ENCODE measurements at places on chromosomes 3 and 15.

DNA sequence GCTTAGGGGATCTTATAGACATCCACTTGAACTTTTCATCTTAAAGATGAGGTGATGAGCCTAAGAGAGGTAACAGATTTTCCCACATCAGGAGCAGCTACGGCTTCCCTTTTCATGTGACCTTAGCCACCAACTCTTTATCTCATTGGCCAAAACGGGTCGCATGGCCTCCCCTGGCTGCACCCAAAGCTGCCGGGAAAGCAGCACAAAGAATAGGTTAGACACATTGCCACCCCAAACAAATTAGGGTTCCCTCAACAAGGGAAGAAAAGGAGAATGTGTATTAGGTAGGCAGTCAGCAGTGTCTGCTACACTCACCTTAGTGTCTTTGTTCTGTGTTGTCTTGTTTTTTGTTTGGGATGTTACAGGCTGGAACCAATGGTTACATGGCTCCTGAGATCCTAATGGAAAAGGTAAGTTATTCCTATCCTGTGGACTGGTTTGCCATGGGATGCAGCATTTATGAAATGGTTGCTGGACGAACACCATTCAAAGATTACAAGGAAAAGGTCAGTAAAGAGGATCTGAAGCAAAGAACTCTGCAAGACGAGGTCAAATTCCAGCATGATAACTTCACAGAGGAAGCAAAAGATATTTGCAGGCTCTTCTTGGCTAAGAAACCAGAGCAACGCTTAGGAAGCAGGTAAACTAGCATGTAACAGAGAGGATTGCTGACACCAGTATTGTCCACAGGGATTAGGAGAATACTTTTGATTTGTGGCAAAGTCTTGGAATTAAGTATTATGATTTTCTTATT is 44.2 kb downstream of the GRK7 start:
- no peak for DNase-seq

- no peak for DNase-seq
These were observed 36.4 kb downstream of the ZDHHC3 start for GRCh38 chr3:44939581-44940036.

DNA sequence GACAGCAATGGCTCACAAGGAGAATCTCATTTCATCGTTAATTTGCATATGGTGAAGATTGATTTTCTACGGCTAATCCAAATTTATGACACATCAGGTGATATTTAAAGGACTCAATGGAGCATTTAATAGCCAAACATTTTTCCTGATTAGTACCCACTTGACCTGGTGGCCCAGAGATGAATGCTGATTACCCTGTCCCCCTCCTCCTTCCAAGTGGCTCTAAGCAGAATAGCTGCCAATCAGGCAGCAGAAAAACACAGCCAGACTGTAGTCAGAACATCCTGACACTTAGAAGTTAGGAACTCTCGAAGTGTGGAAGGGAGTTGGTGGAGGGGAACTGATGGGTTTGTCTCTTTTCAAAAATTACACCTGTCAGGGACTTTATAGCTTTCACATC is 302.5 kb downstream of the ZNF621 start:
- DNase-seq: no peak

DNA sequence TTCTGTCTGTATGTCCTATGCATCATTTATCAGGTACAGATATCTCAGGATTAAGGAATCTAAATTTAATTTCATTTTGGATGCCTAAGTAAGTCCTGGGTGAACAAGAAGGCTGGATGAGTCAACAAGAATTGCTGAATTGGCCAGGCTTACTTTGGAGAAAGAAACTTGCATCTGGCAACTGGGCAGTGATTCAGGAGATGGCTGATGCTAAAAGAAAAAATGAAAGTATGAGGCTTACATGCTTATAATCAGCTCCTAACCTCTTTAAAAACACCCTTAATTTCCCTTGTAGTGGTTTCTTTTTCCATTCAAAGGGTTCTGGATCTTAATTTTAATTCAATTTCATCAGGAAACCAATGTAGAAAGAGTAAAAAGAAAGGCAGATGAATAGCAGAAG is 228.8 kb upstream of the PEX5L start:
- DNase-seq: no peak

DNA sequence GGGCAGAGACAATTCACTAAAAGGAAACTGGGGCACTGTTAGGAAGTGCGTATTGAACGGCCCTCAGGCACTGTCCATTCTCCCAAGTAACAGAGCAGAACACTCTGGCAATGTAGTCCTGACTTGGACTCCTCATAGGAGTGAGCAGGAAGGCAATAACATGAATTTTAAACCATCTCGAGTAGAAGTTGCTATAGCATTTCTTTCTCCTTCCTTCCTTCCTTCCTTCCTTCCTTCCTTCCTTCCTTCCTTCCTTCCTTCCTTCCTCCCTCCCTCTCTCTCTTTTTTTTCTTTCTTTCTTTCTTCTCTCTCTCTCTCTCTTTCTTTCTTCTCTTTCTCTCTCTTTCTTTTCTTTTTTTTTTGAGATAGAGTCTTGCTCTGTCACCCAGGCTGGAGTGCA is 46.4 kb upstream of the TRA2B start:
- DNase-seq: no peak

DNA sequence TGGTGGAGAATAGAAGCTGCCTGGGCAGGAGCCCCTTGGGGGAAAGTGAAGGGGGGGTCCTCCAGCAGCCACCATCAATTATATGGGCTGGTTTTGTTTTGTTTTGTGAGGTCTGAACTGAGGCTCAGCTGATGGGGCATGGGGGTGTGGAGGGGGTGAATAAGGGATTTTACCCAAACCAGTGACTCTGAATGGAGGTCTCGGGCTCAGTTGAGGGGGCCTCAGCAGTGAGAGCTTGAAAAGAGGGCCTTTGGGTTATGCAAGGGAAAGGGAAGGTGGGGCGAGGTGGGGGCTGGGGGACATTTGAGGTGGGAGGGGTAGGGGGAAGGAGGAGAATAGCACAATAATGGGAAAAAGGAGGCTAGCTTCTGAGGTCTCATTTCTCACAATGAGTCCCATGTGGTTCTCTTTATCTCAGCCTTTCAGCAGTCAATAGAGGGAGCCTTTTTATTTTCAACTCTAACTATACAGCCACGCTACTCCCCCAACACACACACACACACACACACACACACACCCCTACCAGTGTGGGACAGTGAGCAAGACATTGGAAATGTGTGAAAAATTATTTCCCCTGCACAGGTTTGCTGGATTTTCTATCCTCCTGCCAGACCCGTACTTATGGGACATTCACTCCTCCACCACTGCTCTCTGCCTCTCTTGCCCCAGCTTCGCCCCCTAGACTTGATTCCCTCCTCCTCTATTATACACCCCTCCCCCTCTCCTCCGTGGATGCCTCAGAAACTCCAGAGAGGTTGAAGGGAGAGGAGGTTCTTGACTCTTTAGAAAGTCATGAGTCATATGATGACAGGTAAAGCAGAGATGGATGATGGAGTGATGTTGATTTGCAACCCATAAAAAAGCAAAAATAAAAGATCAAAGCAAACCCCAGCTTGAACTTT is 96.0 kb downstream of the GTPBP8 start:
- DNase-seq: no peak

DNA sequence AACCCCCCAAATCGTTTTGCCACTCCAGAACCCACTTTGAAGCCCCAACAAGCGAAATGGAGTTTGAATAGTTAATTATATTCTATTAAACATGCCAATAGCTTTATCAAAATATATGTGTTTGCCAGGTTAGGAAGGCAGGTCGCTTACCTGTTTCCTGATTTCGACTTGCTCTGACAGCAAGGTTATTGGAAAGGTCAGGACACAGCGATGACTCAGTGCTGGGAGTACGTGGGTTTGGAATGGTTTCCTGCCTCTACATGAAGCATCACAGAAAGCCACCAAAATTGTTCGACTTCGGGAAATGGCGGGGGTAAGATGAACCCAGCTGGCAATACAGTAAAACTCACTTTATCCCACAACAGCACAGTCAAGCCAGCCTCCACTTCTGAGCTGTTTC is 135.6 kb upstream of the ABI3BP start:
- DNase-seq: no peak

DNA sequence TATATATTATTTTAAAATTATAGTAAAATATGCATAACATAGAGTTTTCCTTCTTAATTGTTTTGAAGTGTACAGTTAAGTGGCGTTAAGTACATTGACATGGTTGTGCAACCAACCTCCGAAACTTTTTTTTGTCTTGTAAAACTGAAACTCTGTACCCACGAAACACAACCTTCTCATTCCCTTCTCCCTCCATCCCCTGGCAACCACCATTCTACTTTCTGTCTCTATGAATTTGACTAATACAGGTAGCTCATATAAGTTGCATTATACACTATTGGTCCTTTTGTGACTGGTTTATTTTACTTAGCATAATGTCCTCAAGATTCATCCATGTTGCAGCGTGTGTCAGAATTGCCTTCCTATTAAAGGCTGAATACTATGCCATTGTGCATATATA is 179.4 kb downstream of the SATB1 start:
- no peak for DNase-seq

GRCh38 chr15:92102395-92102755 is 248.9 kb downstream of the SLCO3A1 start:
- DNase-seq: no peak

GRCh38 chr3:181383760-181384159 is 328.0 kb upstream of the SOX2 start:
- DNase-seq: no peak

GRCh38 chr3:189655617-189656016 is 24.4 kb downstream of the TP63 start:
- DNase-seq: no peak

DNA sequence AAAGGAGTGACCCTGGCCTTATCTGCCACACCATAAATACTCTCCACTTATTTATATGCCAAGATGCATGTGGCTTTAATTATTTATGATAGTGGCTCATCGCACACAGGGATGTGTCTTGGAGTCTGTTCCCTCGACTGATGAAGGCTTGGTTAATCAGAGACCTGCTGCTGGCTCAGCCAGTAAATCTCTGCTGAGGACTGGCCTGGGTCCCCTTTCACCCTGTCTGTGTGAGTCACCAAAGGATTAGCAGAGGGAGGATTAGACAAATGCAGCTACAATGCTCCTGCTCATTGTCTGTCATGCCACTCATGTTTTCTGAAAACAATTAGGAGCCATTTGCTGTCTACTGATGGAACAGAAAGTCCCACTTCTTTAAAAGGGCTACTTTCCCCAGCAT is 226.8 kb downstream of the NTRK3 start:
- no peak for DNase-seq

DNA sequence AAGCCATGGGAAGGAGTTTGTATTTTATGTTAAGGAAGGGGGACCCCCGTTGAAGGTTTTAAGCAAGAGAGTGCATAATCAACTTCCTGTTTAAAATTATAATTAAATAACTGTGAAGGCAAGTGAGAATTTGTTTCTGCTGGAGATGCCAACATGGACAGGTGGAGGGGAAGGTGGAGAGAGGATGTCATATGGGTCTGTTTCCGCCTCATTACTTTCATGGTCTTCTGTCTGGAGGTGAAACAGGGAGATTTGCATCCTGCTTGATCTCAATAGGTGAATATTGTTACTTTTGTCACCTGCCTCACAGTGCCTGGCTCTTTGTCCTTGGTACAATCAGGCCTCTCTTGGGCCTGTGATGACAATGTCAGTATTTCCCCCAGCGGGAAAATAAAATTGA is 300.6 kb upstream of the LMCD1 start:
- no peak for DNase-seq

GRCh38 chr15:54127574-54127973 is 149.3 kb downstream of the UNC13C start:
- DNase-seq: no peak

DNA sequence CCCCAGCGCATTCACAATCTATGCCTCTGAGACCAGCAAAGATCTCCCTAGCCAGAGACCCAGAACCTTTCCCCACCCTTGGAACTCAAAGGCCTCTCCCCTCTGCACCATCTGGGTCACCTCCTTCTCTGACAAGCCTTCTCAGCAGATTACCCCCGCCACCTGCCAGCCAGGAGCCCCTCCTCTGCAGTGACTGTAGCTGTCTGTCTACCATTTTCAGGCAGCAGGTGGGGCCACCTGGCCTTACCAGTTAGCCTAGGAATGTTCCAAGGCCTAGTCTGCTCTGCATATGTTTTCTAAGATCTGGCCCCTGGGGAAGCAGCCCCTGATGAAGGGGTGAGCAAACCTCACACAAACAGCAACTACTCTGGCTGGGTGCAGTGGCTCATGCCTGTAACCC is 2.4 kb downstream of the MYLK start:
- DNase-seq: no peak

- no peak for DNase-seq
These were observed 25.4 kb upstream of the SLC25A26 start for GRCh38 chr3:66195347-66195783.

GRCh38 chr3:132912416-132912753 is 125.8 kb upstream of the TMEM108 start:
- DNase-seq: no peak

GRCh38 chr3:195185583-195185982 is 85.4 kb downstream of the XXYLT1 start:
- no peak for DNase-seq

DNA sequence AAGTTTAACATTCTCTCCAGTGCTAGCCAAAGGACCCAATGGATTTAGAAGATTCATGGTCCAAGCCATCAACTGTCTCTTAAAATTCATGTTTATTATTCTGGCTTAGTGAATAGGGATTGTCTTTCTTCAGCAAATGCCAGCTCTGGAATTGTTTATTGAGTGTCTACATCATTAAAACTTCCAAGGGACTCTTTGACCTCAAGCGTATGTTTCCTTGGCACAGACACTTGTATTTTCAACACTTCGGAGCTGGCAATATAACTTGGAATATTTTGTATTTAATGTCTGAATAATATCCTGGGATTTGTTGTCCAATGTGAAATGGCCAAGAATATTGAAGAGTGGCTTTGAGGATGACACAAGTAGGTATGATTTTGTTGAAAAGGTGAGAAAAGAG is 204.2 kb downstream of the EPHA3 start:
- DNase-seq: no peak

DNA sequence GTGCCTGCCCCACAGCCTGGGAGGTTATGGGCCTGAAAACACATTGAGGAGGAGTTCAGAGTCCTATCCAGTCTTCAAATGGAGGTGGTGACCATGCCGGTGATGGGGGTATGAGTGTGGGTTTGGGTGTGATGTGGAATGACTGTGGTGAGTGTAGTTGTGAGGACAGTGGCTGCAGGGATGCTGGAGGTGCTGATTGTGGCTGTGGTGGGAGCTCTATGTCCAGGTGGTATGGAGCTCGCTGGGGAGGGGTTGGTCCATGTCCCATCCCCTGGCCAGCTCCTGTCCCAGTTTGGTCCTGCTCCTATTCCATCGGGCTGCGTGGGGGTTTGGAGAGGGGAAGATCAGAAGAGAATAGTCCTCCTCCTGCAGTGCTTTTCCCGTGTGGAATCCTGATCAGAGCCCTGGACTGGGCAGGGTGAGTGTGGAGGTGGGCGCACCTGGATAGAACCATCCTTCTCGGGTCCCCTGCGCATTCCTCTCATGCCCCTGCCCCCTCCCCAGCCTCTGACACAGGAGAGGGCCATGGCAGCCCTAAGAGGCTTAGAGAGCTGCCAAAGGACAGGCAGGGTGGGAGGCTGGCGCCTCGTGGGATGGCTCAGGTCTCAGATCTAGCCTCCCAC is 23.0 kb upstream of the GOLGA6C start:
- DNase-seq: no peak

GRCh38 chr15:71189718-71190117 is 74.4 kb downstream of the THSD4 start:
- DNase-seq: no peak

All from GDM1 (cell line).